ENCODE measurements at places on chromosomes 2 and 18. TPM values are rescaled to one million over a fixed set of nuclear protein-coding genes. Genes with fewer than 3 reads are reported as not detected.

The TSPYL6 gene
- not detected for total RNA-seq

The OTOS gene
- not detected for total RNA-seq

The SNED1 gene
- total RNA-seq: 18.5 TPM

The TACR1 gene
- total RNA-seq: not detected

The NT5DC4 gene
- not detected for total RNA-seq

The DSG4 gene
- total RNA-seq: not detected

The STK11IP gene
- total RNA-seq: 13.0 TPM

DNA sequence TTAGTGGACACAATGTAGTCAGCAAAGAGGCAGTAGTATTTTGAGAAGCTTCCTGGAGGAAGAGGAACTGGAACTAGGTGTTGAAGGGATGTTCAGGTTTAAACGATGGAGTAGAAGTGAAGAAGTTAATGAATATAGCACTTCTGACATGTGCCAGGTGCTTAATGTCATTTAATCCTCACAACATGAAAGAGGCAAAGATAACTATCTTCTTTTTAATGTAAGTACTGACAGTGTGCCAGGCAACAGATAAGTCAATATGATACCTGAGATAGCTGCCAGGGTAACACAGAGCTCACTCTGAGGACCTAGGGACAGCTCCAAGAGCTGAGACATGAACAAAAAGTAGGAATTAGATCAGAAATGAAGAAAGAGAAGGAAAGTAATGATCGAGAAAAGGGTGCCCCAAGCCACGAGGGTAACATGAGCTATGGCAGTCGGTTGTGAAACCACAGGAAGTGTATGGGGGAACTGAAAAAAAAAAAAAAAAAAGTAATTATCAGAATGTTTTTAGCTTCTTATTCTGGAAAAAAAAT is 140.7 kb downstream of the RNF144A start:
- no peak for DNase-seq

- DNase-seq: no peak
These were observed 41.4 kb downstream of the DGKD start for GRCh38 chr2:233395687-233396086.

GRCh38 chr2:102187496-102188150 is 800 bp downstream of the IL1RL2 start:
- peak; percentile 59 for DNase-seq

DNA sequence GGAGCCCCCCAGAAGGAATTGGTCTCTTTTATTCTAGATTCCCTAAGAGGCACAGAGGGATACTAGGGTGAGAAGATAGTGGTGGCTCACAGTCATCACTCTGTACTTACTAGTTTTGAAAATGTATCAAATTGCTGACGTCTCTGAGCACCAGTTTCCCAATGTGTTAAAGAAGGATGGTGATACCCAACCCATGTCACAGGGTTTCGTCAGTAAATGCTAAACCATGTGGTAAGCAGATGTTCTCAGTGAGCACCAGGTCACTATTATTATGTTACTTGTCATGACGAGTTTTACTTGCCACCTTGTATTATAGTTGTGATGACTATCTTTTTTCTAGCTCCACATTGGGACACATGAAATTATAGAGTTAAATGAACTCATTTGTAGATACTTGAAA is 54.7 kb downstream of the NEDD4L start:
- DNase-seq: no peak

DNA sequence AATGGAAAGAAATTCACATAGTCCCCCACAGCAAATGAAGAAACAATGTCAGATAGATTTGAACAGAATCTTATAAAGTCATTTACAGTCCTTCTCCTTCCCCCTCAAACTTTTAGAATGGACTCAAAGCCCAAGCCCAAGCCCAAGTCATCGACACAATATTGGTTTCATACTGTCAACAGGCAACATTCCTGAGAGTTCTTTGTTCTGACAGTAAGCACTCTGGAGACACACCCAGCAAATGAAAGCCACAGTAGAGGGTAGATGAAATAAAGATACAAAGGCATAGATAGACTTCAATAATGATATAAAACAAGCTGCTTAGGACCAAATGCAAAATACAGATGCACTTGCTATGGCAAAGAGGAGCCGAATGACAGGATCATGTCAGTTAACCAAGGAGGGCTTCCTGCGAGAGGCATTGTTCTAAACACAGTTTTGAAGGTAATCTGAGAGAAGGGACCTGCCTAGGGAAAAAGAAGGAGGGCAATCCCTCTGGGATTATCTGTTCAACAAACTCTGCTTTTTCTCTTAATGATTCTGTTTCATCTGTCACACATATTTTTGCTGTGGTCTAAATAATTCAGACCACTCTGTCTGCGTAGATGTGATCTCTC is 97.1 kb upstream of the MAP4K3 start:
- DNase-seq: peak; percentile 57

DNA sequence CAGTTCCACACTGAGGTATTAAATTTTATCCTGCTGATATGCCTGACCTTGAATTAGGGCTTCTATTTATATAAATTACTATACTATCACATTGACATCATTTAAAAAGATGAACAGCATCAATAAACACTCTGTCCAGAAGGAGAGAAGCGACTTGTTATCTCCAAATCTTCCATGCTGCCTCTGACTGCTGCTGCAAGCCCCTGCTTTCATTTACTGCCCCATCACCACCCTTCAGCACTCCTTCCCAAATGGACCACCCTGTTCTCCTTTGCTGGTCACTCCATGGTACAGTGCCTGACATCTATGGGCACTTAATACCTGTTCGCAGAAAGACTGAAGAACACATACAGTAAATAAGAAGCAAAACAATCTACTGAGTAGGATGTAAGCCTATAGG is 48.1 kb downstream of the KLF7 start:
- no peak for DNase-seq

GRCh38 chr2:53609551-53609950 is 158.1 kb upstream of the CHAC2 start:
- no peak for DNase-seq

DNA sequence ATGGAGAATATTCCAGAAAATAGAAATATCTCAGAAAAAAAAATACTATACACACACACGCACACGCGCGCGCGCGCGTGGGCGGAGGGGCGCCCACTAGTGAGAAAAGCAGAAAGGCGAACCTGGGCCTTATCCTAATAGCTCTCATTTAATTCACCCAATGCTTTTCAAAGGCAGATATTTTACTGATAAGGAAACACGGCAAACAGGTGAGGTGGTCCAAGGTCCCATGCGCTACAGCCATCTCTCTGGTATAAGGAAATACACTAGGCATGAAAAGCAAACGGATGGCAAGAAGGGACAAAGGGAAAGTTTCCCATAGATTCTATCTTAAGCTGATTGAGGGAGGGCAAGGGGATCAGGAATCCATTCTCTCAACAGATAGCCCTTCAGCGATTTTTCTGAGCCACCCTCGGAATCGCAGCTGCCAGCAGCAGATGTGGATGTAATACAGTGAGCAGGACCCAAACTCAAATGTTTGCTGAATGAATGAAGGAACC is 136.7 kb downstream of the TMEM247 start:
- peak; percentile 24 for DNase-seq

DNA sequence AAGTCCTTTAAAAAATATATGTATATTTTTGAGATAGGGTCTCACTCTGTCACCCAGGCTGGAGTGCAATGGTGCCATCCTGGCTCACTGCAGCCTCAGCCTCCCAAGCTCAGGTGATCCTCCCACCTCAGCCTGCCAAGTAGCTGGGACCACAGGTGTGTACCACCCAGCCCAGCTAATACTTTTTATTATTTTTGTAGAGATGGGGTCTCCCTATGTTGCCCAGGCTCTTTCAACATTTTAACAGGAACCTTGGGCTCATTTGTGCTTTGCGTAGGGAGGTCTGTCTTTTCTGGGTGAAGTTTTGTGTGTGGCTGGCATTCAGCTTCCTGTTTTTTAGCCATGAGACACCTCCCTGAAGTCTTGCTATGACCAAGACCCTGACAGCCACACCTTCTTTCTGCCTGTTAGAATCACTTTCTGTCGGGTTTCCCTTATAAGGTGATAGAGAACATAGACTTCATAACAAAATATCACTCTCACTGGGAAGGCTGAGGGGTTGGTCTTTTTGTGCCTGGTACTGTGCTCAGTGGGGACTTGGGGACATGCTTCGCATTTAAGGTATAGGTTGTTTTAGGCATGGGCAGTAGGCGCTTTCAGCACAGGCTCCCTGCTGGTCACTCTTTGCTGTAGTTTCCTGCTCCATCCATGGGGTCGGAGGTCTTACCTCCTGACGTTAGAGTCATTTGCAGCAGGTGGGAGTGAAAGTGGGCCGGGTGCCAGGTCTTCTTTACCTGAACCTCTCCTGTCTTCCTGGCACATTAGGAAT is 3.4 kb downstream of the RAB31 start:
- DNase-seq: no peak

- no peak for DNase-seq
These were observed 55.2 kb downstream of the UNC50 start for GRCh38 chr2:98663511-98664090.

- DNase-seq: no peak
These were observed 5.4 kb upstream of the GRHL1 start for GRCh38 chr2:9946076-9946475.

DNA sequence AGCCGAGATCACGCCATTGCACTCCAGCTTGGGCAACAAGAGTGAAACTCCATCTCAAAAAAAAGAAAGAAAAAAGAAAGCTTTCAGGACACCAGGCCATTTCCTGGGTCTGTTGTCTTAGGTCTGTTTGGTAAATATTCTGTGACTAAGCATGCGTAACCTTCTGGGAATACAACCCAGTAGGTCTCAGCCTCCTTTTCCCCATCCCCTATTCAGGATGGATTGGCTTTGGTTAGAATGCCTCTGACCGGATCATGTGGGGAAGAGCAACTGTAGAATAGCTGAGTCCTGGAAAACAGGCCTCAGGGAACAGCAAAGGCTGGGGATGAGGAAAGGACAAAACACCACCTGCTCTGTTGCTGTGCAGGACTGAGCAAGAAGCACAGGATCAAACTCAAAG is 1.6 kb upstream of the PDCL3 start:
- DNase-seq: no peak

DNA sequence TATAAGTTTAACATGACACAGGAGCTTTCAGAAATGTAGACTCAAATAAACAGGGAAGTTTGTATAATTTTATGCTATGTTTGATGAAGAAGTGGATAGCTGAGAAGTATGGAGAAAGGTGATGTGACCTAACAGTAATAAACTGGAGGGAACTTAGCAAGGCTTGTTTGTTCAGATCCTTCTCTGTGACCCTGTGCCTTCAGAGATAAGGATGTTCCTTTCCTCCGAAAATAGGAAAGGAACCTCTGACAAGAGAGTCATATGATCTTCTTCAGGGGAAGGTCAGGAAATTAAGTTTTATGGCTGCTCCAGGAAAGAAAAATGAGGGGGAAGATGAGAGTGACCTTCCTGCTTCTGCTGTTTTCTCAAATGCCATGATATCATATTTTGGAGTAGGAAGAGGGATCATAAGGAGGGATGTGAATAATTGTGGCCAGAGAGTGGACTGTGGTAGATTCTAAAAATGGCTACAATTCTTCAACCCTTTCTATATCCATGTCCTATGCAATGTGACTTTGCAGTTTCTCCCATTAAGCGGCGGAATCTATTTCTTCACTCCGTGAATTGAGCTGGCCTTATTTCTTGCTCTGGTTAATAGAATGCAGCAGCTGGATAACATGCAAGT is 8.5 kb upstream of the C2orf69 start:
- no peak for DNase-seq

- DNase-seq: no peak
These were observed 113.1 kb upstream of the RAB12 start for GRCh38 chr18:8496186-8496585.

DNA sequence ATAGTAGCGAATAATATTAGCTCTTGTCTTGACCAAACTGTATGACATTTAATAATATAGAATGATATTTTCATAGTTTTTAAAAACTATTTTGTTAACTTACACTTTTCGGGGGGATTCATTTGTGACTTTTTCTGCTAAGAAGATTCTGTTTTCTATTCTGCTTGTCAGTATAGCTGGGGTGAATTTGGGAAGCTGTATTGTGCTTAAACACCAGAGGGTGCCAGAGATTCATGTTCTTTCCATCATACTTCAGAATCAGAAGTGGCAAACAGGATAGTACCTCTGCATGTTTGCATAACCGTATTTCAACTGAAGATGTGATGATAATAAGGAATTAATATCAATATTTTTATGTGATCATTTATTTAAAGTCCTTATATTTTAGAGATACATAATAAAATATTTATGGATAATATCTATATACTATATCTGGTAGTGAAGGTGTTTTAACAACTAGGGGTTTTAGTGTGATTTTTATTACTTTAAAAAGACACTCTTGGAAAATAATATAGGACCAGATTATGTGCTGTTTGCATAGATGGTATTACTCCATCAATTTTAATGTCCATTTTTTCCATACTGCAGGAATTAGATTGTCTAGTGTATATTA is 81.0 kb downstream of the TAF4B start:
- peak; percentile 67 for DNase-seq

DNA sequence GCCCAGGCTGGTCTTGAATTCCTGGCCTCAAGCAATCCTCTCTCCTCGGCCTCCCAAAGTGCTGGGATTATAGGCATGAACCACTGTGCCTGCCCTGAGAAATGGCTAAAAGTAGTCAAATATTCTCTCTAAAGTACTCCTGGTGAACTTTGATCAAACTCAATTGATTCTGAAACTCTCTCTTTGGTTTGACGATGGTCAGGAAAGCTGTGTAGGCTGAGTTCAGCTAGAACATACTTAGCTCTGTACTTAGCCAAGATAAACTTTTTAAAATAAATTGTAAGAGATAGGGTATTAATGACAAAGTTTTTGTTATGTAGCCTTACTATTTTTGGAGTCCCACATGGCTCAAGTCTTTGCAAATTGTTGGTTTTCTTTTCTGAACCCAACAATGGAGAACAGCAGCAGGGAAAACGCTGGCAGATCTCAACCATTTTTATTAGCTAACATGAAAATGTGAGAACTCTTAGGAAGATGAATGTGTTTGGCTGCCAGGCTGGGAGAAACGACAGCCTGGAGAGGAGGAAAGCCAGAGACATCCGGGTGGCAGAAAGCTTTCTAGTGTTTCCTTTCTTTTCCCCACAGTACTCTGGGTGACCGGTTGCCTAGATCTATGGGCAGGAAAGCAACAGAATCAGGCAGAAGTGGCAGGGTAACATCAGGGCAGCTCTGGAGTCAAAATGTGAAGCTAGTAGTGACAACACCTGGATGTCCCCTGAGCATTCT is 193.0 kb upstream of the LHCGR start:
- DNase-seq: no peak

GRCh38 chr2:9463698-9464034 is 10.7 kb upstream of the IAH1 start:
- DNase-seq: peak; percentile 87

- no peak for DNase-seq
These were observed 77.1 kb upstream of the RBM44 start for GRCh38 chr2:237721458-237721857.
